KBM-7 (cell line): ENCODE measurements at places on chromosomes 2 and 18.

DNA sequence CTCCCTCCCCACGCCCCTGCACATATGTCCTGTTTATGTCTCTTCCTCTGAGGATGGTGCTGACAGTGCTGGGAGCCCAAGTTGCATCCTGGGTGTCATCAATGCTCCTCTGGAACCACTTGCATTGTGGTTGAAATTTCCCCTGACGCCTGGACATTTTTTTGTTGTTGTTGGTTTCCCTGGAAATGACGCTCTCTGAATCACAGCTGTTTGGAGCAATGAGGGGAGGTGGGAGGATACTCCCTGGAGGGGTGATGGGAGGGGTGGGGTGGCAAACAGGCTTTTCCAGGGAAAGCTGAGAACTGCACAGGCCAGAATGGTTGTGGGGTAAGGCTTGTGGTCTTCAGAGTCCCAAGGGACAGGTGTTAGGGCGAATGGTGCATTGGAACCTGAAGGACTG lies 29.6 kb downstream of the CELF4 start:
- DNase-seq = no peak

- no peak for DNase-seq
Observed at GRCh38 chr18:49863769-49864621, 50.7 kb upstream of the ACAA2 start.

- DNase-seq = no peak
Observed at GRCh38 chr2:160942476-160943142, 217.6 kb upstream of the TANK start.

DNA sequence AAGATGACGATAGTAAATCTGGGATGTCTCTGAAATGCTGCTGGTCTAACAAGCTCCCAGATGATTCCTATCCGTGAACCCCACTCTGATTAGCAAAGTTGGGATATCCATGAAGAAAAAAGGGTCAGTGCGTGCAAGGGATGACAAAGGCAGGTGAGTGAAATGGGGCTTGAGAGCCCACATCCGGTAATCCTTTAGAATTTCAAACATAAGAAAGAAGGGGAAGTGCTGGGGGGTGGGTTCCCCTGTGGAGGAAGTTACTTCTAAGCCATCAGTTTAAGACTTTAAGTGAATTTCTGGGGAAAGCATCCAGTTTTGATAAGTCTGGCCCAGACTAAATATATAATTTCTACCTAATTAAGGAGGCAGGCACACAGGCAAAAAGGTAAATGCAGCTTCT lies 209.5 kb downstream of the DPP10 start:
- DNase-seq = peak; percentile 14

- DNase-seq = no peak
Observed at GRCh38 chr2:19611491-19612332, 253.3 kb upstream of the OSR1 start.

DNA sequence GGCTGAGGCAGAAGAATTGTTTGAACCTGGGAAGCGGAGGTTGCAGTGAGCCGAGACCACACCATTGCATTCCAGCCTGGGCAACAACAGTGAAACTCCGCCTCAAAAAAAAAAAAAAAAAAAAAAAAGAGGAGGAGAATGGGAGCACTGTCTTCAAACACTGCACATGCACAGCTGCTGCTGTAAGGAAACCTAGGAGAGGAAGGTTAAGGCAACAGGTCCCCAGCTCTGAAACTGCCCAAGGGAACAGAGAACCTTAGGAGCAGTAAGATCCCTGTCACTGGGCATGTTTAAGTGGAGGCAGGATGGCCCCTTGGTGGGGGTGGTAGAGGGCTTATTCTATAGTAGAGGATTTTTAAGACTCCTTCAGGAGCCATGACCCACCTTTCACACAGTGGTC lies 111.2 kb downstream of the CLIP4 start:
- no peak for DNase-seq

- DNase-seq = no peak
Observed at GRCh38 chr2:44983836-44984604, 25.2 kb downstream of the SIX2 start.

GRCh38 chr2:8049176-8049575 lies 632.7 kb upstream of the ID2 start:
- DNase-seq = no peak

DNA sequence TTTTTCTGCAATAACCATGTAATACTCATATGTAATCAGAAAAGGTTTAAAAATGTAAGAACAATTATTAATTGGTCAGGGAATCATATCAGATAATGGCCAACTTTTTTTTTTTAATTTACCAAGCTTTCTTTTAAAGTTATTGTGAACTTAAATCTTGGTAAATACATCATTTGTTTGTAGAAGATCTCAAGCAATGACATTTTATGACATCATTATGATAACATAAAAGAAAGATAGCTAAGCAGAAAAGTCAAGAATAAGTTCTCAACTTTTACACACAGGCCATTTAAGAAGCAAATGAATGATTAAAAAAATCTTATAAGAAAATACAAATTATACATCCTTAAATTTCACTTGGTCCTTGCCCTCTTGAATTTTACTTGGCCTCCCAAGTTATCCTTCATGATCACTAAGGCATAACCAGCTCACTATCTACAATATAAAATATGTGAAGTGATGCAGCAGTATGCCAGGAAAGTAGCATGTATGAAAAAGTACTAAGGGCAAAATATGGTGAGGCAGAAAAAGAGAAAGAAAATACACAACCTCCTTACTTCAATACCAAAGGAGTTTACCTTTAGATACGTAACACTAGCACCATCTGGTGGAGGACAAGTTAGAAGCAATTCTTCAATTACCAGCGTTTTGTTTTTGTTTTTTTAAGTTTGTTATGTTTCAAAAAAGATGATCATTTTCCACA lies 116.6 kb downstream of the SRBD1 start:
- peak; percentile 60 for DNase-seq

DNA sequence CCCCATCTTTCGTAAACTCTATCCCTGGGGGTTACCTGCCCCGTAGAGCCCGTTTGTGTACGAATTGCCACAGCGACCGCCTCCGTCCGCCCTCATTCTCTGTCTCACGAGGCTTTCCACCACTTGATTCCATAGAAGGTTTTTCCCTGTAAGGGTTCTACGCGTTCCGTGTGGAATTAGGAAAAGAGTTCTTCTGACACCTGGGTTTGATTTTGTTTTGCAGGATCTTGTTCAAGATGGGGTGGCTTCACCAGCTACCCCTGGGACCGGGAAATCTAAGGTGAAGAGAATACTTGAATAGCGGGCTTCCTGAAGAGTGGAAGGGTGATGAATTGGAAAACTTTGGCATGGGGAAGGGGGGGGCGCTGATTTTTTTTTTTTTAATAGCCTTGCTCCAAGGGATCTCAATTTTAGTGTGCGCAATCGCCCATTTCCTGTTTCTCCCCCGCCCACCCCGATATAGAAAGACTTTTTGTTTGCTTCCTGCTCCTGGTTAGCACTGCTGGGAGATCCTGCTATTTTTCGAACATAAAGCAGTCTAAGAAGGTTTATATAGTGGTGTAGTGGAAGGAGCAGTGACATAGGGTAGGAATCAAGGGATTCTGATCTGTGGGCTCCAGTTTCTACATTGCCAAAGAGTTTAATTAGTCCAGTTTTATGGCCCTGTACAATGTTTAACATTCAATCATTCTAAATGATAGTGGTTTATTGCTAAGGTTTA lies 564 bp downstream of the GCC2 start:
- DNase-seq = no peak

- DNase-seq = no peak
Observed at GRCh38 chr2:96832754-96833507, 10.9 kb downstream of the ANKRD23 start.

DNA sequence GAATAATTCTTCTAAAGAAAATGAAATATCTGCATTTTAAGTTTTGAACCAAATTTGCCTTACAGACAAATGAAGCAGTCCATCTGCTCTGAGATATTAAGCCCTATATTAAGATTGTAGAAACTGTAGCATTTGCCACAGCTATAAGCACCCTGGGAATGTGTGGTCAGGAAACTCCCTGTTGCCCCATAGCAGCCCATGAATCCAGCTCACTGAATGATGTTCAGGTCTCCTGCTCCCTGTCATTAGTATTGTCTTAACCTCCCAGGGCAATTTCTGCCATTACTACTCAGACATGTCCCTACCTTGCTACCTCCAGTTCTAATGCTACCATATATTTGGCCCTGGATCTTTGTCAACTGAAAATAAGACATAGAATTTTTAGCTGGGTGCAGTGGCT lies 41.1 kb downstream of the CDK15 start:
- DNase-seq = no peak

GRCh38 chr18:79639072-79639829 lies 40.4 kb upstream of the CTDP1 start:
- DNase-seq = no peak

- DNase-seq = no peak
Observed at GRCh38 chr2:166862468-166863132, 25.7 kb upstream of the XIRP2 start.

- no peak for DNase-seq
Observed at GRCh38 chr2:18132697-18133096, 254.2 kb downstream of the KCNS3 start.

GRCh38 chr2:77104554-77104953 lies 417.6 kb downstream of the LRRTM4 start:
- DNase-seq = no peak

DNA sequence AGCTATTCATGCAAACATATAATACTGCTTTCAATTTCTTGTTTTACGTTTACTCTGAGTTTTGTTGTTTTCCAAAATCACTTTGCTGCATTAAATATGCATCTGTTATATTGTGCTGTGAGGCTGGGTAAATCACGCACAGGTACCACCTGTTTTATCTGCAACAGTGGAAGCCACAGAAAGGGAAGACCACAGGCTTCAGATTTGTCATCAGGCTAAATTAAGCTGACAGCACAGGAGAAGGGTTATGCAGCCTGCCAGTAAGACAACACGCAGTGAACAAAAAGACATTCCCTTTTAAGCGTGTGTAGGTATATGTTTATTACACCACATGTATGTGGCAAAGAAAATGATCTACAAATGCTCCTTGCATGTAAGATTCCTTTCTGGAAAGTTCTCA lies 38.2 kb downstream of the ZNF516 start:
- DNase-seq = no peak

DNA sequence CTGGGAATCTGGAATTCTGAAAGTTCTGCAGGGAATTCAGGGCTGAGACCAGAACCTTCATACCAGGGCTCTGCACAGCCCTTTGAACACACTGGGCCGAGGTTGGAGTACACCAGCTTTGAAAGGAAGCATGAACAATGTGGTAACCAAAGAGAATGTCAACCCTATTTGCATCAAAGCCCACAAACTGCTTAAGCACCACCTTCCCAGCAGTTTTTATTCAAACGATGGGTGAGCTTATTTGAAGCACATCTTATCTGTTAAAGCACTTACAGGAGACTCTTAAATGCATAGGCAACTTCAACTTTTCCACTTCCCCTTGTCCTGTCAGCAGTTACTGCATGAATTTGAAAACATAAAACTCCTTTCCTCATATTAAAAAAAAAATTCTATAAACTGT lies 96.6 kb downstream of the TXNL1 start:
- DNase-seq = peak; percentile 23

DNA sequence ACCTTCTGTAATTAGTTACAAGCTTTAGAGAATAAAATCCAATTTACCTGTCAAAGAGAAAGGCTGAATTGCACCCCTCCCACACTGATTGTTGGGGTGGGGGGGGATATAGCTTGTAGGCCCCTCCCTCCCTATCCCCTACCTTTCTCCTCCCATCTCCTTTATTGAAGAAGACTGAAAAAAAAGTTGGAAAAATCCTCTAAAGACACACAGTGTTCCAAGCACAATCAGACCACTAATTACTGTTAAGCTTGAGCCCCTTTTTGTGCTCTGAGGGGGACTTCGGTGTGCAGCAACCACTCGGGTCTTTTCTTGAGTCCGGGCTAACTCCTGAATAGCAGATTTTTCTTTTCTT lies 43.0 kb upstream of the FZD5 start:
- DNase-seq = no peak

- DNase-seq = no peak
Observed at GRCh38 chr2:197307933-197308521, 2.6 kb downstream of the ANKRD44 start.

DNA sequence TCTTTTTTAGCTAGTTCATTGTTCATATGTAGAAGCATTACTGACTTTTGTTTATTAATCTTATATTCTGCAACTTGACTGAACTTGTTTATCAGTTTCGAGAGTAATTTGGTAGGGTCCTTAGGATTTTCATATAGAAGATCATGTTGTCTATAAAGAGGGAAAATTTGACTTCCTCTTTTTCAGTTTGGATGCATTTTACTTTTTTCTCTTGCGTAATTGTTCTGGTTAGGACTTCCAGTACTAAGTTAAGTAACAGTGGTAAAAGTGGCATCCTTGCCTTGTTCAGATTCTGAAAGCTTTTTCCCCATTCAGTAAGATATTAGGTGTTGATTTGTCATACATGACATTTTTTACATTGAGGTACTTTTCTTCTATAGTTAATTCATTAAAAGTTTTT lies 726.0 kb downstream of the KCNJ3 start:
- peak; percentile 16 for DNase-seq

DNA sequence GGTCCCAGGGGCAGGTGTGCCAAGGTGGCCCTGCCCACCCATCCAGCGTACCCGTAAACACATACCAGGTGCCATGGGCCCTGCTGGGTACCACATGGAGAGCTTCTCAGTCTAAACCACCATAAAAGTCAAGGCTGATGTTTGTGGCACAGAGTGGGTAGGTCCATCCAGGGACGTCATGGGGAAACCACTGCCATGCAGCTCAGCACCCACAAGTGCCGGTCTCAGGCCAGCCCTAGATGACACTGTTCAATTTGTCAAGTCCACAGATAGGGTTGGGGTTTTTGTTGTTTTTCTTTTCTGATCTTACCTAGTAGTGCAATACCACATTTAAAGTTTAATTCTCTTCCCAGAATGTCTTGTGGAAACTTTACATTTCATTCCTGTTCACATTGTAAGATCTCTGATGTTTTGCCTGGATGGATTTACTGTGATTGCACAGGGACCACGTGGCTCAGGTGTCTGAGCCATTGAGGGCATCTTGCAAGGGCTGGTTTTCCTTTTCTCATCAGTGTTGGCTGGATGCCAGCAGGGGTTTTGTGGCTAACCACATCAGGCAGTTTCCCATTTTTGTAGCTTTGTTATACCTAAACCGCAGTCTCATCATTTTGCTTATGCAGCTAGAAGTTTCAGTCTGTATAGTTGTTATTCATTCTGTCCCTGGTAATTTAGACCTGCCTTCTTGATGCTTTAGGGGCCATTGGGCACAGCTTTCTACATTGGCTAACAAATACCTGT lies 64.7 kb downstream of the STK25 start:
- peak; percentile 93 for DNase-seq

GRCh38 chr2:46837112-46837454 lies 78.5 kb downstream of the MCFD2 start:
- no peak for DNase-seq

GRCh38 chr2:85468096-85468703 lies 49.7 kb downstream of the SH2D6 start:
- no peak for DNase-seq

DNA sequence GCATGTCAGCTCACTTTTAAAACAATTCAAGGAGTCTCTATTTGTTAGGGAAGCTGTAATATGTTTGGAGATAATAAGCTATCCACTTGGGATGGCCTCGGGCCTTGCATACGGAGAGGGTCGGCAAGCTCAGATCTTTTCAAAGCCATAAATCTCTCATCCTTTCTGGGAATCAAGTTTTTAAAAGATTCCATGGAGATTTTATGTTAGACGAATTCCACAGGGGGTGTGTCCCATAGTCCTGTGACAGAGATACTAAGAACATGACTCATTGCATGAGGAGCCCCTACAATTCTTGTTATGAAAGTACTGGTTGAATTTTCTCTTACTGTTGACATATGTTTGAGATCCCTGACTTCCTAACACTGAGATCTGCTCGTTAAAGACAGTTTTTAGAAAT lies 108.7 kb downstream of the FEZ2 start:
- no peak for DNase-seq
